Astrocyte (in vitro differentiated cells and primary cell): ENCODE measurements at places on chromosomes 6 and 20.

DNA sequence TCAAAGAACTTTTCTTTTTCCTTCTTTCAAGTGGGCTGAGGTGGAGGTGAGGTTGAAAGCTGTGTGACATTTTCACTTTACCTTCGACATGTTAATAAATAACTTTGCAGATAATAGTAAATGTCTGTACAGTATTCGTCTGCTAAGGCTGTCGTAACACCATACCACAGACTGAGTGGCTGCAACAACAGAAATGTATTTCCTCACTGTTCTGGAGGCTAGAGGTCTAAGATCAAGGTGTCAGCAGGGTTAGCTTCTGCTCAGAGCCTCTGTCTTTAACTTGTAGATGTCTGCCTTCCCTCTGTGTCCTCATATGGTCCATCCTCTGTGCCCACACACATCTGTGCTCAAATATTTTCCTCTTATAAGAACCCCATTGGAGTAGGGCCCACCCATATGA is 14.9 kb downstream of the PHACTR2 start:
- DNase-seq, result no peak

GRCh38 chr6:43943099-43943766 is 173.2 kb downstream of the VEGFA start:
- DNase-seq, result no peak

- DNase-seq, result no peak
These were observed 33.9 kb downstream of the PHACTR2 start for GRCh38 chr6:143711714-143712113.

DNA sequence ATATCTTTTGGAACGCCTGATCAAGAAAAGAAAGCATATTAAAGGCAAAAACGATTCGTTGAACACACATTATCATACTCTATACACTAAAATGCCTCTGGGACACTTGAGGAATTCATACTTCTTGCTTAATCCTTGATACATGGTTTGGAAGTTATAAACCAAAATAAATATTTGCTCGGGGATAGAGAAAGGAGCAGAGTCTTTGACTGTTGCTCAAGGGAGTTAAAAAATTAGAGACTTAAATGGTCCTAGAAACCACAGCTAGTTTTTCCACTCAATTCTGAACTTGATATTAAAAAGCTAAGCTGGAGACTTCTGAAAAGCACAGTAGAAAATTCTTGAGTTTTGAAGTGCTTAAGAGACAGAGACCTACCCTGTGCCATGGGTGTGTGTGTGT is 98.9 kb downstream of the BCKDHB start:
- DNase-seq, result no peak

- DNase-seq, result peak; percentile 49
These were observed 2.1 kb upstream of the TRERF1 start for GRCh38 chr6:42453654-42454427.

GRCh38 chr20:46013829-46014516 is 5.3 kb downstream of the MMP9 start:
- DNase-seq, result no peak

- no peak for DNase-seq
These were observed 25.7 kb downstream of the EZR start for GRCh38 chr6:158793432-158793831.

- DNase-seq, result peak; percentile 36
These were observed 11.5 kb upstream of the TMC2 start for GRCh38 chr20:2524709-2525506.

- no peak for DNase-seq
These were observed 17.2 kb downstream of the STK35 start for GRCh38 chr20:2118783-2119182.

DNA sequence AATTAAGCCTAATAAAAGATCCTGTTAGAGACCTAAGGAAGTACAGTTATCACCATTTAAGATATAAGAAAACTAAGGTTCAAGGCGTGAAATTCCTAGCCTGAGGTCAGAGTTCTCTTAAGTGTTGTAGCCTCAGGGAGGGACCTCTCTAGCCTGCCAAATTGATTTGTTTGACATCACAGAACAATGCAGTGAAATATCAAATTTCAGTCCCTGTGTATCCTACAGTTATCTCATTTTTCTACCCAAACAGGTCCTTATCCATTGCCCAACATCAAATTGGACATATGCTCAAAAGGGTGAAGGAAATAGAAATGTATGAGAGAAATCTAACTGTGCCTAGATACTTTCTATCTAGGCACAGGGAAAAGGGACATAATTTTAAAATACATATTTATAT is 63.0 kb downstream of the NCOA7 start:
- no peak for DNase-seq

GRCh38 chr20:53330601-53331140 is 263.0 kb downstream of the ZNF217 start:
- peak; percentile 21 for DNase-seq

GRCh38 chr20:45353746-45354145 is 5.5 kb upstream of the SDC4 start:
- DNase-seq, result no peak

GRCh38 chr6:56288347-56288746 is 41.0 kb upstream of the COL21A1 start:
- no peak for DNase-seq

- no peak for DNase-seq
These were observed 6.1 kb downstream of the PRDM13 start for GRCh38 chr6:99612551-99613408.

DNA sequence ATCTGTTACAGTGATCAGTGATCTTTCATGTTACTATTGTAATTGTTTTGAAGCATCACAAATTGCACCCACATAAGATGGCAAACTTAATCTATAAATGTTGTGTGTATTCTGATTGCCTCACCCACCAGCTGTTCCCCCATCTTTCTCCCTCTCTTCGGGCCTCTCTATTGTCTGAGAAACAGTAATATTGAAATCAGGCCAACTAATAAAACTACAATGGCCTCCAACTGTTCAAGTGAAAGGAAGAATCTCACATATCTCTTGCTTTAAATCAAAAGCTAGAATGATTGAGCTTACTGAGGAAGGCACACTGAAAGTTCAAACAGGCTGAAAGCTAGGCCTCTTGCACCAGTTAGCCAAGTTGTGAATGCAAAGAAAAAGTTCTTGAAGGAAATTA is 141.2 kb downstream of the CDK19 start:
- no peak for DNase-seq

DNA sequence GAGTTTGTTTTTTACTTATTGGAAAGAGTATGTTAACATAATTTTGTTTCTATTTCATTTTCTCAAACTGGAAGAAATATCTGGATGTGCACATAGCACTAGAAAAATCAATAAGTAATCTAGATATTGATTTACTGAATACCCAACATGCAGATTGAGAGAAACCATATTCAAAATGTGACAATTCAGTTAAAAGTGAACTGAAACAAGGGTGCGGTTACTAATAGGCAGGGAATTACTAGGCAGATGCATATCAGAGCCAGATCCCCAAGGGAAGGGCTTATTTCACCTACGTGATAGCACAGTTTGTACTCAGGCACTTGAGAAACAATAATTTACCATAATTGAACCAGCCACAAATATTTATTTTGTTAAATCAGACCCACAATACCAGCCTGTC is 493.1 kb upstream of the FLRT3 start:
- no peak for DNase-seq

DNA sequence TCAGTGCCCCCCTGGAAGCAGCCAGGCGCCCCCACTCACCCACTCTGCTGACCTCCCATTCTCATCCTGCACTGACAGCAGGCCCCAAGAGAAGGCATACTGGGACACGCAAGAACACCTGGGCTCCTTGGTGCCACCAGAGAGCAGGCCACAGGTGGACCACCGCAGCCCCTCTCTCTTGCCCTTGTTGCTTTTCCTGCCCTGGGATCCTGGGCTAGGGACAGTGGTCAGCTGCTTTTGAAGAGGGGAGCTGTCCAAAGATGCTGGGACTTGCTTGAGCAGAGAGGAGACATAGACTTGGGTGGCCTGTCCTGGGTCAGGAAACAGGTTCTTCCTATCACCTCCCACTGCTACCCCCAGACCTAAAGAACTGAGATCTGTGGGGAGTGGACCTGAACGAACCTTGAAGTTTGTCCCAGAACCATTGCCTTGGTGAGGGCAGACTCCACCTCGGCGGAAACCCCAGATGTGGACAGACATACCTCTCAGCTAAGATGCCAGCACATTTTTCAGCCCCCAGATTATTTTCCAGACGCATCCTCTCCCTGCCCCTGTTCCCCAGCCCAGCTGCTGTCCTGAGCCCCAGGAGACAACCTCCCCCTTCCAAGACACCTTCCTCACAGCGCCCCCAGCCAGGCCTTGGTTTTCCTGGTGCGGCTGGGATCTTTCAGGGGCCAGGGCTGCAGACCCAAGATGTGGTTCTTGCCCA is 1.1 kb downstream of the GLP1R start:
- DNase-seq, result no peak

- DNase-seq, result no peak
These were observed 277.4 kb upstream of the CNR1 start for GRCh38 chr6:88443554-88443953.

DNA sequence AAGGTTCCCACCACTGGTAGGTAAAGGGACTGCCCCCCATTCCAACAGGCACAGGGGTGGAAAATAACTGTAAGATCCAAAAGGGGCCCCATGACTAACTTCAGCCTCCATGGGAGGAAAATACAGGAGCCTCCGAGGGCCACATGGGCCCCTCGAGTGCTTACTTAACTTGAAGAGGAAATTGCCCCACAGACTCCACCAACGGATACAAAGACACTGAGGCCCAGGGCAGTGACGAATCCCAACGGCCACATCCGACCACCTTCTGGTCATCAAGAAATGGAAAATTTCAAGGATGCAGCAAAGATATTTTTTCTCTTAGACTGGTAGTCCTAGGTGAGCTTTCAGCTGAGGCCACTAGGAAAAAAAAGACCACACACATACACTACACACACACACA is 116.0 kb upstream of the MRPS10 start:
- no peak for DNase-seq

DNA sequence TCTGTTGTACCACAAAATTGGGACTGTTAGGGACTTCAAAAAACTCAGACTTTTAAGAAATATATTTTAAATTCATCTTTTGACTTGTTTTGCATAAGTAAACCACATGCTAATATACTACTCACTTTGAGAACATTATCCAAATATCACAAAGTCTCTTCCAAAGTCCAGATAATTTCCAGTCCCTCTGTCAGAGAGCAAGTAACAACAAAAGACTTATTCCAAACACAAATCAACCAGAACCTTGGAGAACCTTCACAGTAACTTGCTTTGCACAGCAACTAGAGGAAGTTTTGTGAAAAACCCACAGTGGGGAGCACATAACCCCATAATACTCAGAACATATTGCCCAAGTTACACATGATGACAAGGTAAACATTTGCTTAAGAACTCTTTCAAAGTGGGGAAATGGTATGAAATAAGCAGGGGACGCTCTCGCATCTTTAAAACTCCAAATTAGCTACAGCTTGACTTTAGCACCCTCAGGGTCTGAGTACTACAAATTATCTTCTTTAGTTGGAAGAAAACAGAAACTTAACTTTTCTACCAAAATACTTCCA is 37.8 kb downstream of the CENPW start:
- DNase-seq, result no peak

DNA sequence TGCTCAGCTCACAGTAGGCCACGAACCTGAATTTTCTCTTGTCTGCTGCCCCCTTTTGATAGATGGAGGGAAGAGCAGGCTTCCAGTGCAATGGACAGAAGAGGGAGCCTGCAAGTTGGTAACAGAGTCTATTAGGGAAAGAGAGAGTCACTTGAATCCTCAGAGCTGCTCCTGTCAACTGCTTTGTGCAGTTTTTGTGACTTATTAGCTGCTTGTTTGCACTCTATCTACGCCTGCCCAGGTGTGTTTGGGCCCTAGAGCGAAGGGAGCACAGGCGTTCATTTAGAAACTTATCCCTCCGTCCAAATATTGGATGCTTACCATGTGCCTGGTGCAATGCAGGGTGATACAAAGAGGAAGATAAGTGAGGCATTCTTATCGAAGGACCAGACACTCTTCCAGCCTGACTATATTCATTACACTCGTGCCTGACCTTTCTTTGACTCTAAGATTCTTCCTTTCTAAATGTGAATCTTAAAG is 11.6 kb upstream of the SLC2A12 start:
- peak; percentile 51 for DNase-seq

GRCh38 chr6:35669451-35670045 is 19.2 kb downstream of the FKBP5 start:
- DNase-seq, result no peak

DNA sequence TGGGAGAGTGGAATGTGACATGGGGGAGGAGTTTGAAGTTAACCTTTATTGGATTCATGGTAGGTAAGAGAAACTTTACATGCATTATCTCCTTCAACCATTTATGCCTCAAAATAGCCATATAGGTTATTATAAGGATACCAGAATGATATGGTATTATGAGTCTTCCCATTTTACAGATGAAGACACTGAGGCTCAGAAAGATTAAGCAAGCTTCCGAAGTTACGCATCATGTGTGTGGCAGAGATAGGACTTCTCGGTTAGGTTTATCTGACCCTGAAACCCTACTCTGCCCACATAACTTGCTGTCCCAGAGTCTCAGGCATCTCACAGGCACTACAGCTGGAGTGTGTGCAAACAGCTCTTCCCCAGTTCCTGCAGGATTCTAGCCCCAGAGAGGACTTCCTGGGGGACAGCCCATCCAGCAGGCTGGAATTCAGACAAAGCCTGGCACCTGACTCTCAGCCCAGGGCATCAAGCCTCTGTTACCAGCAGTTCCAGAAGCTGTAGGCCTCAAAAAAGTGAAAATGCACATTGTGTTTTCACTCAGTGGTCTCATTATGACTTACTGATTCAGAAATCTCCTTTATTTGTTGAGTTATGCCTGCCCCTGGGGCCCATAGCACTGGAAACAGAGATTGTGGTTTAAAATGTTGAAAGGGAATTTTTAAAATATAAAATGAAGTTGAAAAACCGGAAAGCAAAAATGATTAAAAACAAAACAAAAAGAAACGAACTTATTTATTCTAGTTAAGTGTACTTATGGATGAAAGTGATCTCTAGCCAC is 512.8 kb upstream of the CHD6 start:
- no peak for DNase-seq

DNA sequence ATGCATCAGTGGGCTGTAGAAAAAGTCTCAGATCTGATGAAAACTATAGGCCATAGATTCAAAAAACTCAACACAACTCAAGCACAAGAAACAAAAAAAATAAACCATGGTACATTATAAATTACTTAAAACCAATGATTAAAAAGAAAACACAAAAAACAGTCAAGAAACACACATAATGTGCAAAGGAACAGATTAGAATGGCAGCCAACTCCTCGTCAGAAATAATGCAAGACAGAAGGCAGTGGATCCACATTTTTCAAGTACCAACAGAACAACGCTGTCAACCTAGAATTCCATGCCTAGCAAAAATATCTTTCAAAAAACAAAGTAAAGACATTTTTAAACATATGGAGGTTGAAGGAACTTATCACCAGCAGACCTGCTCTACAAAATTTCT is 69.7 kb downstream of the PSMB1 start:
- DNase-seq, result no peak
